Pons (tissue), 1 donor: ENCODE measurements at places on chromosomes 2 and 18.

DNA sequence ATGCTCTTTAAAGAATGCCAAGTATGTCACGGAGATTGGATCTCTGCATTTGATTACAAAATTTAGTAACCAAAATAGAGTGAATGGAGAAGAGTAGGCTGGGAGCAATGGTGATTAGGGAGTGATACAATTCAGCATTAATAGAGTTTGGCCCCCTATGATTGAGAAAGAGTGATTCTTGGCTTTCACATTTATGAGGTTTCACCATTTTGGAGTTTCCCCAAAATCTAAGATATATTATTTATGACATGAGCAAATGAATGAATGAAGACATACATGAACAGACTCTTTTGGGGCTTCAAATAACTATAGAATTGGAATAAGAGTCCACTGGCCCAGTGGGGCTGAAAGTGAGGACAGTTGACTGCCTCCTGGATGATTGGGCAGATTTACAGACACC lies 255.2 kb downstream of the LPIN1 start:
- no peak for DNase-seq

DNA sequence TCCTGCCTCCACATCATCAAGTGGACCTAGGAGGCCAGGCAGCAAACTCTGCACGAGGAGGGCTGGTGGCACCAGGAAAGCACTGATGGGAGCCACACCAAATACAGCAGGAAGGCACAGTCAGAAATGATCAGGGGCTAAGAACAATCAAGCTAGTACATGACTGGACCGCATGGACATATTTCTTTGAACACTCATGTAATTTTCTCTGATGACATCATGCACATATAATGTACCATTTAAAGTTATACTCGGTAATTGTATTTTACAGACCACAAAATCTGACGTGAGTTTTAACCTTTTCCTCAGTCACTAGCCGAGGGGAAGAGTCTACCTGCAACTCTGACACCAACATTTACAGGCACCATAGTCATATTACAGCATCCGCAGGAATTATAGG lies 76.7 kb downstream of the XDH start:
- no peak for DNase-seq

GRCh38 chr18:53907921-53908320 lies 316.5 kb downstream of the MBD2 start:
- DNase-seq, result no peak

DNA sequence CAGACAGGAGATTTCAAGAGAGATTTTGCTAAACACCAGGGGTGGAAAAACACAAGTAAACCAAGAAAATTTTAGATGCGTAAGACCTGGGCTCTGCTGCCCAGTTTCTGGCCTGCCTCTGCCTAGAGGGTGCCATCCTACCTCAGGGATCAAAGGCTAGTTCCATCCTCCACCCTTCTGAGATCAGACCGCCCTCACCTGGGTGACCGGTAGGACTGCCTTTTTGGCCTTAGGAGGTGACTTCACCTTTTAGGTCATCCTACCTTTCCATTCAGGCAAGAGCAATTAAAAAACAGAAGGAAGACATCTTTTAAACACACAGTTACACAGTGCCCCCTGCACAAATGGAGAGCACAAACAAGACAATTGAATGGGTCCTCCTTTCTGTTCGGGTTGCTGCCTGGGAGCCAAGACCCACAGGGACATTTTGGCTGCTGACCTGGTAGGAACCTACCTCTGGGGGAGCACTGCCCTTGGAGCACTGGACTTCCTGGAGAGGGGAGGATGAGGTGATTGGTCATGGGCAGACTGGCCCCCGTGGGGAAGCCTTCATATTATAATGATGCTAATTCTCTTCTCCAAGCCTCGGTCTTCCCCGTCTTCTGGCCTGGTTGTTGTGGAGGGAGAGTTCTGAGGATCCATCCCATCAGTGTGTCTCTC lies 3.1 kb downstream of the PSD4 start:
- DNase-seq, result no peak

DNA sequence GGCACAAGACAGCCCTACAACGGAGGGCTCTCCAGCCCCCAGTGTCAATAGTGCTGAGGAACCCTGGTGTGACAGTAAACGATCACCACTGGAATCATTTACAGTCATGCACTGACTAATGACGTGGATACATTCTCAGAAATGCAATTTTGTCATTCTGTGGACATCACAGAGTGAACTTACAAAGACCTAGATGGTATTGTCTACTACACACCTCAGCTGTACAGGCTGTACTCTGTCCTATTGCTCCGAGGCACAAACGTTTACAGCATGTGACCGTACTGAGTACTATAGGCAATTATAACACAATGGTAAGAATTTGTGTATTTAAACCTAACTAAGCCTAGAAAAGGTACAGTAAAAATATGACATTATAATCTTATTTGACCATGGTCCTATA lies 67.2 kb downstream of the CD8B2 start:
- no peak for DNase-seq
